ENCODE measurements at places on chromosomes 6 and 20.

- DNase-seq, result no peak
These were observed 14.1 kb upstream of the DEFB116 start for GRCh38 chr20:31322504-31322903.

- DNase-seq, result peak; percentile 67
These were observed at the start of gene BFSP1 for GRCh38 chr20:17530716-17531664. Gene BFSP1 (minus strand): TSS chr20:17531379. CDS start chr20:17531329, 50 bp downstream.

DNA sequence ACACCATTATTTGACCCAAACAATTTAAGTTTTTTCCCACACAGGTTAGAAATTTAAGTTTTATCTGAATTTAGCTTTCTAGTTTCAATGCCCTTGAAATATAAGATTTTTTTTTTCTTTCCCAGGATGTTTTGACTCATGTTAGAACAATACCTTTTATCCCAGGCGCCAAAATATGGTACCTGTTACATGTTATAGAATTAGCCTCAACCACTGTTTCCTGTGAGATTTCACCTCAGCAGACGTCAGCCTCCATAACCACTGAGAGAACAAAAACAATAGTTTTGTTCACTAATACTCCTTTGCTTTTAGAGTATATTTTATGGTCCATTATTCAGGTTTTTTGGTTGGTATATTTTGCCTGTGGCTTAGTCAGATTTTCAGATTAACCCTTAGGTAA, 302.9 kb downstream of the CDKAL1 start:
- DNase-seq, result no peak

- DNase-seq, result no peak
These were observed 18.1 kb upstream of the ILRUN start for GRCh38 chr6:34714663-34715062.

GRCh38 chr6:14929291-14929690, 316.6 kb upstream of the JARID2 start:
- DNase-seq, result no peak

DNA sequence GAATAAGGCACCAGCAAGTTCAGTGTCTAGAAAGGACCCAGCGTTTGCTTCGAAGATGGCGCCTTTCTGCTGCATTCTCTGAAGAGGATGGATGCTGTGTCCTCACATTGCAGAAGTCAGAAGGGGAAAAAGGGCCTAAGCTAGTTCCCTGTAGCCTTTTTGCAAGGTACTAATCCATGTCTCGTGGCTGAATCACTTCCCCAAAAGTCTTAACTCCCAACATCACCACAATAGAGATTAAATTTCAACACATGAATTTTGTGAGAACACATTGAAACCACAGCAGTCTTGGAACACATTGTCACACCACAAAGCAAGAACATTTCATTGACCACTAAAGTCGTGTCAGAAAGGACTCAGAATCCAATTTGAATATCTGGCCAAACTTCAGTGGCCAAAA, 42.1 kb downstream of the KLHL31 start:
- DNase-seq, result no peak

DNA sequence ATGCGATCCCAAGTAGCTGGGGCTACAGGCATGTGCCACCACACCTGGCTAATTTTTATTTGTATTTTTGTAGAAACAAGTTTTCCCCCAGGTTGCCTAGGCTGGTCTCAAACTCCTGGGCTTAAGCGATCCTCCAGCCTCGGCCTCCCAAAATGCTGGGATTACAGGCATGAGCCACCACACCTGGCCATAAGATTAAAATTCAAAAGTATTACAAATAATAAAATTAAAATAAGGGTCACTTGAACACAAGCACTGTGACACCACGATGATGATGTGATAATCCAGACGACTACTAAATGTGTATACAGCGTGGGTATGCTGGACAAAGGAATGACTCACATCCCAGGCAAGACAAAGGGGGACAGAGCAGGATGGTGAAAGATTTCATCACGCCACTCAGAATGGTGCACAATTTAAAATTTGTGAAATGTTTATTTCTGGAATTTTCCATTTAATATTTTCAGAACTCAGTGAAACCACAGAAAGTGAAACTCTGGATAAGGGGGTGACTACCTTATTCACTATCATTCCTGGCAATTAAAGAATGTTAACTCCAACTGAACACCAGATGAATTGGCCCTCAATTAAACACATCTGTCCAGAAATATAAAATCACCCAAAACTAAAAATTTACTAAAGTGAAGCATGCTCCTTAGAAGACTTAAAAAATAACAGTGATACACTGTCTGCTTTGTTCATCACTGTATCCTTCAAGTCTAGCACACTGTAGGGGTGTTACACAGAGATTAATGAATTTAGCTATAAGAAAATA, 13.1 kb downstream of the B4GALT5 start:
- no peak for DNase-seq

- no peak for DNase-seq
These were observed 364.5 kb downstream of the ZFAND3 start for GRCh38 chr6:38183856-38184584.

GRCh38 chr6:2818593-2818992, 23.1 kb downstream of the SERPINB1 start:
- DNase-seq, result no peak

- no peak for DNase-seq
These were observed 54.7 kb upstream of the SAYSD1 start for GRCh38 chr6:39169448-39170344.

GRCh38 chr6:36759148-36759759, 61.6 kb downstream of the RAB44 start:
- DNase-seq, result peak; percentile 86

GRCh38 chr6:63458480-63459115, 113.7 kb upstream of the LOC128125822 start:
- no peak for DNase-seq

- DNase-seq, result no peak
These were observed 107.5 kb upstream of the EDN1 start for GRCh38 chr6:12182676-12183075.

GRCh38 chr20:38337561-38338140, 8.6 kb upstream of the LBP start:
- peak; percentile 40 for DNase-seq

GRCh38 chr20:18837718-18838117, 24.1 kb downstream of the SCP2D1 start:
- no peak for DNase-seq

- no peak for DNase-seq
These were observed 510.2 kb upstream of the SULF2 start for GRCh38 chr20:48295445-48295903.

DNA sequence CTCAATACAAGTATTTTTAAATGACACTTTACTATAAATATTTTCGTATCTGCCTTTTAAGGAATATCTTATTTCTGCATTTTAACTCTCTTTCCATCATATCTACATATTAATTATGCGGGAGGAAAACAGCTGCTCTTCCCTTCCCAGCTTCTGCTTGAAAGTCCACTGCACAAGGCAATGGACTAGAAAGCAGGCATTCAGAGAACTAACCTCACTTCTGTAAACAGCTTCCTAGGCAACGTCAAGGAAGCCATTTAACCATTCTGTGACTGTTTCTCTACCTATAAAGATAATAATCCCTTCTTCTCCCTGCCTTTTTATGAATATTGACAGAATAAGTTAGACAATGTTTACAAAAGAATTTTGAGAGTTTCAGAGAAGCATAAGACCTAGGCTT, 319.4 kb downstream of the BTBD9 start:
- DNase-seq, result no peak

- DNase-seq, result no peak
These were observed 57.5 kb downstream of the MYLK4 start for GRCh38 chr6:2693231-2693630.

DNA sequence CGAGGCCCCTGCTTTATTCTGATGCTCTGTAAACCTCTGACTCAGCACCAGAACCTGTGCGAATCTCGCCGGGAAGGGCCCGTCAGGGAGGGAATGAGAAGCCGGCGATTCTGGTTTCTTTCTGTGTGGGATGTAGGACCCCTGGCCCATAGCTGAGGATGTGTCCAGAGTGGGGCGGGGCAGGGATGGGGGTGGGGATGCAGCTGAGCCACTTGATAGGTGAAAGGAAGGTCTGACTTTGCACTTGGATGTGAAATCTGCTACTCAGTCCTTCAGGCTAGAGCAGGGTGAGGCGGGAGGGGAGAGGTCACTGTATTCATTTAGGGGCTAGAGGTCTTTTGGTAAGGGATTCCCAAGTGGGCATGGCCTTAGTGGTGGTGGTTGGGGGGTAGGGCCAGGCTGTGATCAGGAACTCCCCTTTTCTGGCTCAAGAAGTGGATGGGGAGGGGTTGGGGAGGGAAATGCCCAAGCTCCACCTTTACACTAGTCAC, 2.3 kb downstream of the TOX2 start:
- peak; percentile 32 for DNase-seq

GRCh38 chr6:168528474-168529095, 87.6 kb downstream of the SMOC2 start:
- DNase-seq, result no peak

DNA sequence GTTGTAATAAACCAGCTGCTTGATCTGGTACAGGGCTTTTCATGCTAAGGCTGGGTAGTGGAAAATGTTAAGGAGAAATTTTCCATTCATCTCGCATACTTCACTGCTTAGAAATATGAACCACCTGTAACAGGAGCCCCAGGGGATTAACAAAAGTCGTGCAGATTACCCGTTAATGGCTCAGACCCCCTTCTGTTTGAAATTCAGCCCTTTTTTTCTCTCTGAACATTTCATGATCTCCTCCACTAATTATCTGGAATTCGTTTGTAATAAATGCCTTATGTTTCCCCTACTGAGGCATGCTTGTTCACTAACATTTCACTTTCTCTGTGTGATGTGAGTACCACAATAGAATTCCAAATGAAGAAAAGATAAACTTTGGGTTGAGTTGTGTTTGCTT, 336.4 kb upstream of the HSF2 start:
- no peak for DNase-seq

DNA sequence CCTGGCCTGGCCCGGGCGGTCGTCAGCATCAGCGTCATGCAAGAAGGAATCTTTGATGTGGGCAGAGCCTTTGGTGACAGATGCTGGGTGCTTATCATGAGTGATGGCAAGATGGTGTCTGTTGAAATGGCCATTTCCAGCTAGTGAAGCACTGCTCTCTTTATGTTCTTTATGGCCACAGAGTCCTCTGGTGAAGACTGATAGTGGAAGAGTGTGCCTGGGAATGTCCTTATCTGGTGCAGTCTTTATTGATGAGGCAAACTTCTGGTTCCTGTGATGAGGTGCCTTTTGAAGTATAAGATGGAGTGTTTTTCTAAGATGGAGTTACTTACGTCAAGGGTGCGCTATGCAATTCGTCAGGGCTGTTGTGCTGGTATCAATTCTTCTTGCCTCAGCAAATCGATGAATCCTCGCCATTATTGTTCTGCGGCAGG, 22.6 kb upstream of the CCR6 start:
- no peak for DNase-seq

DNA sequence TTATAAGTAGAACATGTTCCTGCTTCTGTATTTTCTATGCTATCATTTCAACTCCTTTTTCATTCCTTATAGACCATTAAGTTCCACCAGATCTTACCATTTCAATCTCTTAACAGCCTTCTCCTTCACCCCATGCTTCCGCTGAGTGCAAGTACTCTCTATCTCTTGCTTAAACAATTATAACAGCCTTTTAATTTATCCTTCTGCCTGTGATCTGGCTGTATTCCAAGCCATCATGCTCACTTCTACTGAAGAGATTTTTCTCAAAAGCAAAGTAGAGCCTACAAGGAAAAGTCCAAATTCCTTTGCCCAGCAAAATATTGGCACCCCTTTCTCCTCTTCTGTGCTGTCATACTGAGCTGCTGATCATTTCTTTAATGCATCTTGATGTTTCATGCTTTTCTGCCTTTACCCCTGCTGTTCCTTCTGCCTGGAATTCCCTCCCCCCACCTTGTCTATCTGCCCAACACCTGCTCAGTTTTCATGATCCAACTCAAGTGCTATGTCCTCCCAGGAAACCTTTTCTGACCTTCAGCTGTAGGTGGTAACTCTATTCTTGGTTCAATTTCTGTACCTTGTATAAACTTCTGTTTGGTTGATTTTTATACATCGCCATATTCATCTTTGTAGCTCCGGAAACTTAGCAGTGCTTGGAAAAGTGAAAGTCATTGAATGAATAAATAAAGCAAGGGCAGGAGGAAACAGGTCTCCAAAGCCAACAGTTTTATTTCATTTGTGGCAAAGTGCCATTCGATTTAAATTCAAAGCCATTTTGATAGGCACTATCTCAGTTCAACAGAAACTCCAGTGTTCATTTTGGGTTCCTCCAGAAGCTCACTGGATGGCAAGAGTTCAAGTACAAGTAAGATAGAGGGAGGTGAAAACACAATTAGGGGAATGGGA, 10.5 kb upstream of the BMP2 start:
- DNase-seq, result no peak

GRCh38 chr6:39773782-39774181, 18.4 kb upstream of the DAAM2 start:
- DNase-seq, result no peak

DNA sequence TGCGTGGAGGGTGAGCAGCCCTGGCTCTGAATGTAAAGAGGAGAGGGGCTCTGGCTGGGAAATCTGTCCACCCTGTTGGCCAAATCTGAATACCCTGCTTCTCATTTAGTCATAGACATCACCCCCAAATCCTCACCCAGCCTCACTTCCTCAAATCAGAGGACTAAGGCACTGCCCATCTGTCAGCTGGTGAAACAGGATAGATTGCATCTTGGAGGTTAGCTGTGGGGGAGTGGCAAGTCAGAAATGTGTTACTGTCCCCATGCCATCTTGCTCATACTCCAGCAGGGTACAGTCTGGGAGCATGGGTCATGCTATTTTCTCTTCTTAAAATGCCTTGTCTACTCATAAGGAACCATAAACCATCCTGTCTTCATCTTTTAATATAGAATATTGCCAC, 9.5 kb upstream of the DTNBP1 start:
- no peak for DNase-seq

GRCh38 chr20:46261456-46262253, 46.6 kb downstream of the CDH22 start:
- DNase-seq, result no peak

GRCh38 chr20:2122936-2123335, 21.3 kb downstream of the STK35 start:
- DNase-seq, result no peak
